ENCODE measurements at places on chromosomes 13 and 19.

- DNase-seq, result peak; percentile 25
Measured at GRCh38 chr19:28633319-28634018, 579.5 kb downstream of the UQCRFS1 start.

GRCh38 chr13:41311406-41312175, 524 bp downstream of the NAA16 start:
- DNase-seq, result peak; percentile 33

- DNase-seq, result no peak
Measured at GRCh38 chr13:37729876-37730275, 131.3 kb upstream of the POSTN start.

GRCh38 chr13:114100446-114101357, 31.7 kb downstream of the RASA3 start:
- no peak for DNase-seq

DNA sequence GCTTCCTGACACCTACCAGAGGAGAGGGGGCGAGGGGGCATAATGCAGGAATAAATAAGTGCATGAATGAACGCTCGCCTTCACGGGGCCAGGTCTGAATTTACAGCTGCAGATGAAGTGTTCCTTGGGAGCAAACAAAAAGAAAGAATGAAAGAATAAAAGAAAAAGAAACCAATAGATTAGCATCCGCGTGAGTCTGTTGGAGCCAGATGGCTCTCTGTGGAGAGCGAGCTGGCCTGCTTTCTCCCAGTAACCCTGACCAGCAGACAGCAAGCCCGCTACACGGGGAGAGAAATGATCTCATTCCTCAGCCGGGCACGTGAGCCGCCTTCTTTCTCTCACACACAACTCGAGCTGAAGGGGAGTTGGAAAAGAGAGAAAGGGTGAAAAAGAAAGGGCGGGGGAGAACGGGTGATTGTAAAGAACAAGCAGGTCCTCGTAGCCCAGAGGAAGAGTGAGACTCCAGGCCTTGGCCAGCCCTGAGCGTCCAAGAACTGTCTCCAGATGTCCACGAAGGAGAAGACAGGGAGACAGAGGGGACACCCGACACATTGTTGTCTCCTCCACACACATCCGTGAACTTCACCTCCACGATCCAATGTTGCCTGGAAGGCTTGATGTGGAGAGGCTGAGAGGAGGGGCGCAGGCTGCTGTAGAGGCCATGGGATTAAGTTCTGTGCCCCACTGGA, 81.4 kb downstream of the RNASEH2B start:
- DNase-seq, result no peak

DNA sequence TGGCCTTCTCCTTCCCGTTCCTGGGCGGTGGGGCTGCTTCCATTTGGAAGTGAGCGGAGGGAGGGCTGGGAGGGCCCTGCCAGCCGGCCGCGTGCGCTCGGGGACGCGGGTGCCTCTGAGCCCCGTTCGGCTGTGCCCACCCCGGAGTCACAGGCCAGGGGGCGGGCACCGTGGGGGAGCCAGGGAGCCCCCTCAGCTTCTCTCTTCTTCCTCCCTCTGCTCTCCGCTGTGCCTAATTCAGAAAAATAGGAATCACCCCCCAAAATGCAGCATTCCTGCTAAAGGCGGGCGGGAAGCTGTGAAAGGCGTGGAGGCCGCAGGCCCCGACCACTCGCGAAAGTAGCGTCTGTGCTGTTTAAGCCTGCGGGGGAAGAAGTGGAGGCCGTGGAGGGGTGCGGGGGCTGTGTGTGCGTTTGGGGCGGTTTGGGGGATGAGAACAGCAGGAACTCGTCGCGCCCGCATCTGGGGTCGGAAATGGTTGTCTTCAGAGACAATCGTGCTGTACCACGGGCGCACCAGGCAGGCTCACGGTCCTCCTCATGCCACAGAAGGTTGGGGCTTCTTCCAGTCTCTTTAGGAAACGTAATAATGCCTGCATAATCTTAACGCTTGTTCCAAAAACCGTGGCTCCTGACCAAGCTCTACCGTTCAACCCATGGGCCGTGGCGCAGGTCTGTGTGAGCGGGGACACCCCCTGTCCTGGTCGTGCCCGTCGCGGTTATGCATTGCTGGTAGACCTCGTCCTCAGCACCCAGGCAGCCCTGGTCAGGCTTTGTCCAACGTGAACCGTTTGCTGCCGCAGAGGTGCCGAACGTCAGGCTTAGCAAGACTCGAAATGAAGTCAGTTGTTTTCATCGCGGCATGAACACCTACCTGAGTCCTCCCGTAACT, 110.4 kb upstream of the SOX1 start:
- no peak for DNase-seq

- DNase-seq, result no peak
Measured at GRCh38 chr19:40807147-40808020, 8.4 kb downstream of the EGLN2 start.

- DNase-seq, result no peak
Measured at GRCh38 chr13:41017159-41017558, 2.0 kb downstream of the ELF1 start.

DNA sequence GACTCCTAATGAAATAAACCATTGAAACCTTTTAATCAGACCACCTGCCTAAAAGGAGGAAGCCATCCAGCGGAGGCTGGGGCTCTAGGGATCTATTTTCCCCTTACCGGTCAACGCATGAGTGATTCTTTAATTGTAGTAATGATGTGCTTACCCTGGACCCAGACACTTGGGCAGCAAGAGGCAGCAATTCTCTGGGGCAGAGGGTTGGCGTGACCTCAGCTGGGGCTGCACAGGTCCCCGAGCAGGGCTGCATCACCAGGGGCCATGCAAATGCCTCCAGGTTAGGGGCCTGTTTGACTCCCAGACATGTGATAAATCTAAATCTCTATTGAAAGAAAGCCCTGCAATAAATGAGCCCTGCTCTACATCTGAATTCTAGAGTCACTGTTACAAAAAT, 194.2 kb upstream of the TSHZ3 start:
- DNase-seq, result no peak

DNA sequence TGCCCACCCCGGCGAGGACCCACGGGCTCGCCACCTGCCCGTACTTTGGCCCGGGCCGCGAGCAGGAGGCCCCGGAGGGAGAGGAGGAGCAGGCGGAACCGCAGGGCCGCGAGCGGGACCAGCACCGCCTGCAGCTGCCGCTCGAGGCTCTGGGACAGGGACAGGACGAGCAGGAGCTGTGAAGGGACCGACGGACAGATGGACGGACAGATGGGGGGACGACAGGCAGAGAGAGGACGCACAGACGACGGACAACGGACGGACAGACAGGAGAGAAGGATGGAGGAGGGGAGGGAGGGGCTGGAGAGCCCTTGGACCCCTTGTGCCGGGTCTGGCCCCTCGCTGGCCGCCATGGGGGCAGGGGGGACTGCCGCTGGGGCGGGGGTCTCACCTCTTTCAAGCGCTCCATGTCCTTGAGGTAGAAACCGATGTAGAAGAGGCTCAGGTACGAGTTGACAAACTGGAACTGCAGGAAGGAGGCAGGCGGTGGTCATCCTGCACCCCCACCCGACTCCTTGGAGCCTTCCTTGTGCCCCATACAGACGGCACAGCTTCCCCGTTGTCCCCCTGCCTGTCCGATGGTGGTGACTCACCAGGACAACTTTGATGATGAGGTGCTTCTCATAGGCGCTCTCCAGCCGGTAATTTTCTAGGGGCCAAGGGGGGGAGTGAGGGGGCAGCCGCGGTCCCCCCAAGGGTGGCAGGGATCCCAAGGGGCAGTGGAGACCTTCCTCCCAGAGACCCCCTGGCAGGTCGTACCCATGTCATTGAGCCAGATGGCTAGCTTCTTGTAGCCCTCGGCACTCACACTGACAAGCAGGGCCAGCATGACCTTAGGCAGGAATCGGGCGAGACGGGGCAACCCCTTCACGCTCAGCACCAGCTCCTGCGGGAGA, 5.0 kb downstream of the ANO8 start:
- DNase-seq, result no peak

DNA sequence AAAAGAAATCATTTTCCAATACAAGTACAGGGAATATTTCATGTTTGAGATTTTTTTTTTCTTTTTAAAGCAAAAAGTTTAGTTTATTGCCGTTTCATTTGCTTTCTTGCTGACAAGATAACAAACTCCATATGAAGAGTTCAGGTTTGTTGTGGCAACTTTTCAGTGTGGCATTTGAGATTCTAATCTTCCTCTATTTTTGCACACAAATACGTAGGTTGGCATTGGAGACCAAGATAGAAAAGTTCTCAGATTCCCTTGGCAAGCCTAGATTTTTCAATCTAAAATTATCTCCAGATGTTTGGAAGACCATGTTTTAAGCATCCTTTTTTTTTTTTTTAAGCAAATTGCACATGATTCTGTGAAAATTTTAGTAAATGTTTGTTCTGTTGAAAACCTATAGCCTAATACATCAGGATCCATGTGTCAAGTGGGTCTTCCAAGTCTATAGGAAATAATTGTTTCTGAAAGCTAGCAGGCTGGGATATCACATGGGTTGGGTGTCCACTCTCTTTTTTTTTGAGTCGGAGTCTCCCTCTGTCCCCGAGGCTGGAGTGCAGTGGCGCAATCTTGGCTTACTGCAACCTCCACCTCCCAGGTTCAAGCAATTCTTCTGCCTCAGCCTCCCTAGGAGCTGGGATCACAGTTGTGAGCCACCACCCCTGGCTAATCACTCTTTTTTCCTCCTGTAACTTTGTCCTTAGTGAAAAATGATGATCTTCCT, 2.6 kb downstream of the GARRE1 start:
- no peak for DNase-seq

- DNase-seq, result no peak
Measured at GRCh38 chr13:30129411-30129810, 177.9 kb downstream of the KATNAL1 start.

- no peak for DNase-seq
Measured at GRCh38 chr19:47506459-47506858, 8.4 kb downstream of the NAPA start.

GRCh38 chr19:39934584-39935363, at the start of gene FCGBP:
Gene FCGBP, minus strand, starts transcription at chr19:39934634.
- DNase-seq, result no peak

DNA sequence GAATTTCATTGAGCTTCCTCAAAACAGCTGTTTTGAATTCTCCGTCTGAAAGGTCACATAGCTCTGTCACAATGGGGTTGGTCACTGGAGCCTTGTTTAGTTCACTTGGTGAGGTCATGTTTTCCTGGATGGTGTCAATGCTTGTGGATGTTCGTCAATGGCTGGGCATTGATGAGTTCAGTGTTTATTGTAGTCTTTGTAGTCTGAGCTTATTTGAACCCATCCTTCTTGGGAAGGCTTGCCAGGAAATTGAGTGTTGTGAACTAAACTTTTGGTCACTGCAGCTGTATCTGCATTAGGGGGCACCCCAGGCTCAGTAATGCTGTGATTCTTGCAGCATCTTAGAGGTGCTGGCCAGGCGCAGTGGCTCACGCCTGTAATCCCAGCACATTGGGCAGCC, 22.0 kb downstream of the BLOC1S3 start:
- no peak for DNase-seq

DNA sequence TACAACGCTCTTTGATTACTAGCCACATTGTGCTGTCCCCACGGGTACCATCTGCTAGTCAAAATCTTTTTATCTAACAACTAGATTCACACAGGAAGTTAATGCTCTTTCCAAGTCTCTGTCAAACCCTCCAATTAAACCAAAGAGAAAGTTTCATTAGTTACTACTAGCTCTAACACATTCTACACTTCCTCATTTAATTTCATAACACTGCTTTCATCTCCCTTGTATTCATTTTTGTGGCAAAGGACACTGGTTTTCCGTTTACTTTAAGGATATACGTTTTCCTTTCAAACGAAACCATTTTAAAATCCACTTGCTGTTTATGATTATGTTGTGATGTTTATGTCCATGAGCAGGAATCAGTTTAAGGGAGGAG, 5.3 kb downstream of the DYRK1B start:
- DNase-seq, result no peak

- no peak for DNase-seq
Measured at GRCh38 chr13:113298043-113298945, 1.3 kb downstream of the LAMP1 start.

- no peak for DNase-seq
Measured at GRCh38 chr13:48797127-48797526, 143.4 kb downstream of the CYSLTR2 start.

GRCh38 chr13:112887151-112887550, 81.9 kb upstream of the MCF2L start:
- DNase-seq, result no peak

DNA sequence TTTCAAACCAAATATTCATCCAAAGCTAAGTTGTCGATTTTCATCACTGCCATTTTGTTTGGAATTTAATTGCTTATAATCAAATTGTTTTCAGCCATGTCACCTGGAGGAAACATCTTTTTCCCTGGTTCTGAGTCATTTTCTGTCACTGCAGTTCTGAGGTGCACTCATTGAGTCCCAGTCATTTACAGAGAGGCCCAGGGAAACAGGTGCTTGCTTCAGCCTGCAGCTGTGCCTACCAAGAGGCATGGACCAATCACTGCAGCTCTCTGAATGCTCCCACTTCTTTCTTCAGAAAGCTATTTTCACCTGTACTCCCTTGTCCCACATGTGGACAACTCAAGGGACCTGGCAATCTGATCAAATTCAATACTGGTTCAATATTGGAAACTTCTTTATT, 308.1 kb downstream of the COG6 start:
- DNase-seq, result no peak

DNA sequence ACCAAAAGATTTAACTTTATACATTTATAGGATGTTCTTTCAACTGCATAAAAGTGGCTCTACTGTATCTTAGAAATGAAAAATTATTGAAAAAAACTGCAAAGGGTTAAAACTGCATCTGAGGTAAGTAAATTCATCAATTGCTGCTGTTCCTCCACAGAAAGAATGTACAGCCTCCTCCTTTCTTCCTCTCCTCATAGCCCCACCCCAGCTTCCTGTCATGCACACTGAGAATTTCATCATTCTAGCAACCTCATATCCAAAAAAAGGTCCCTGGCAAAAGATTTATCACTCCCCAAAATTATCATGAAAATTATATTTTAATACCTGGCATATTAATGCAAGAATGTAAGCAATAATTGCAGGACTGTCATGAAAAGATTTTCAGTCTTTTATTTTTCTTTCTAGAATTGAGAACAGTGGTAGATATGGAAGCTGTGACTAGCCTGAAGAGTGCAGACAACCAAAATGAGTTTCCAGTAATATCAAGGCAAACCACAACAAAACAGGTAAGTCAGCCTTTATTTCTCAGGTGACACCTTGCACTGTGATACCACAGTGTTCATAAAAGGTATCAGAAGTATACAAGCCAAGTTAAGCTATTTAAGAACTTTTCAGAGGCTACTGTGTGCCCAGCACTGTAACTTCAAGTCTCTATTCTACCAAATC, 110.8 kb downstream of the SUCLA2 start:
- DNase-seq, result no peak

GRCh38 chr19:3196064-3196932, 10.6 kb downstream of the NCLN start:
- no peak for DNase-seq

DNA sequence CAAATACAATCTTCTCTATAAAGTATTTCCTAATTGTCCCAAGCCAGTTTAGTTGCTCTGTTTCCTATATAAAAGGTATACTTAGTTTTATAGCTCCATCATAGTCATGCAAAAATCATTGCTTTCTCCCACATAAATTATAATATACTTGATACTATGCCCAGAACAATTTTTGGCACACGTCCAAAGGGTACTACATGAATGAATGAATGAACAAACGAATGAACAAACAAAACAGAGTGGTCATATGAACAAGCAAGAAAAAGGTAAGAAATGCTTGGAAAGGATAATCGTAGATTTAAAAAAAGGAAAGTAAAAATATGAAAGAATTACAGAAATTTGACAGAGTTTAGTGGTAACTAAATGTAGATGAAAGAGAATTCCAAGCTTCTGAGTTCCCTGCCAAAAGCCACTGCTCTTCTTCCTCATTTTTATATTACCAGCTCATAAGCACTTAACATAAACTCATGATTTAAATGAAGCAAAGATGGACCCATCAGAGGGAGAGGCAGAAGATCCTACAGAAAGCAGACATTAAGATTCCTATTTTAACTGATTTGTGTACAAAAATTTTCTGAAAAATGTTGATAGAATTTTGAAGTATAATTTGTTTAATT, 123.2 kb downstream of the ENOX1 start:
- DNase-seq, result no peak
